Stimulated activated CD8-positive, alpha-beta memory T cell treated with anti-CD3 and anti-CD28 coated beads, Interleukin-4, amount 100 ng/mL, for 4 hours (primary cell): ENCODE measurements at places on chromosomes 16 and 17.

DNA sequence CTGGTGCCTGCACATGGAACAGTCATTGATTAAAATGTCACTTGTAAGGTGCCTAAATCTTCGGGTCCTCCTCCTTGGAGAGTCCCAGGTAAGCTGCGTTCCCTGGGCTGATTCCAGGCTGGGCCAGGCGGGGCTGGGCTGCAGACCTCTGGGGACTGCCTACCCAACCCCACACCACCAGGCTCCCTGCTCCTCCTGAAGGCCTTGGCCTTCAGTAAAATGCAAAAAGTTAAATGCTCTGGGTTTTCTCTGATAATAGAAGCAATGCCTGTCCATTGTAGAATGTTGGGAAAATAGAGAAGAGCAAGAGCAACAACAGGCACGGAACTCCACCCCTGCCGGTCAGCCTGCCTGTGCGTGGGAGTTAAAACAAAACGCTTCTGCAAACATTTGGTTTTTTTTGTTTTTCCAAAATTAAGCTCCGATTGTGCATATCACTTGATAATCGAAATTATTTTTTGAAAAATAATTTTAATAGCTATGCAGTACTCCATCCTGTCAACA lies 363.9 kb downstream of the SEC14L1 start:
- DNase-seq, result no peak

- DNase-seq, result no peak
These were observed 11.4 kb downstream of the CIITA start for GRCh38 chr16:10888320-10888937.

- no peak for DNase-seq
These were observed 5.8 kb downstream of the GPT2 start for GRCh38 chr16:46889942-46890300.

DNA sequence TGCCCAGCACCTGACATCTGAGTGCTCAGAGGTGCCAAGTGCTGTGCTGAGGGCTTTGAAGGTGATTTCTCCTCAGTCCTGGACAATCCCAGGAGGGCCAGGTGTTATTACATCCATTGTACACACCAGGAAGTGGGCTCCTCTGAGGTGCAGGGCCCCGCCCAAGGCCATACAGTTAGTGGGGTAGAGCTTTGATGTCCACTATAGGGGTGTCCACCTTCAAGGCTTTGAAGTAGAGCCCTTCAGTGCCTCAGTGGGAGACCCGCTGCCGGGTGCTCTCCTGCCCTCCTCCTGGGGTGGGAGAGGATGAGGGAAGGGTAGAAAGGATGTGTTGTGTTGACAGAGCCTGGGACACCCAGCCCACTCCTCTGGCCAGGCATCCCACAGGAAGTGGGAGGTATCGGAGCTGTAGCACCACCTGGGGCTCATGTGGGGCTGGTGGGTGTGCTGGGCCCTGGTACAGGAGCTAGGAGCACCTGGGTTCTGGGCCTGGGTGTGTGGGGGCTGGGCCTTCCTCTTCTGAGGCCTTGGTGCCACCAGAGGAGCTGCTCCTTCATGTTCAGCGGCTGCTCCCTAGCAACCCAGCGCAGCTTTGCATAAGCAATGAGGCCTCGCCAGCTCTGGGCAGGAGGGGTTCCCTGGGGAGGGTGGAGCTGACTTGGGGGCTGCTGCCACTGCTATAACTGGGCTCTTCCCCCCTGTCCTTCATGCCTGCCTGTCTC lies 7.4 kb downstream of the LASP1 start:
- DNase-seq, result no peak

DNA sequence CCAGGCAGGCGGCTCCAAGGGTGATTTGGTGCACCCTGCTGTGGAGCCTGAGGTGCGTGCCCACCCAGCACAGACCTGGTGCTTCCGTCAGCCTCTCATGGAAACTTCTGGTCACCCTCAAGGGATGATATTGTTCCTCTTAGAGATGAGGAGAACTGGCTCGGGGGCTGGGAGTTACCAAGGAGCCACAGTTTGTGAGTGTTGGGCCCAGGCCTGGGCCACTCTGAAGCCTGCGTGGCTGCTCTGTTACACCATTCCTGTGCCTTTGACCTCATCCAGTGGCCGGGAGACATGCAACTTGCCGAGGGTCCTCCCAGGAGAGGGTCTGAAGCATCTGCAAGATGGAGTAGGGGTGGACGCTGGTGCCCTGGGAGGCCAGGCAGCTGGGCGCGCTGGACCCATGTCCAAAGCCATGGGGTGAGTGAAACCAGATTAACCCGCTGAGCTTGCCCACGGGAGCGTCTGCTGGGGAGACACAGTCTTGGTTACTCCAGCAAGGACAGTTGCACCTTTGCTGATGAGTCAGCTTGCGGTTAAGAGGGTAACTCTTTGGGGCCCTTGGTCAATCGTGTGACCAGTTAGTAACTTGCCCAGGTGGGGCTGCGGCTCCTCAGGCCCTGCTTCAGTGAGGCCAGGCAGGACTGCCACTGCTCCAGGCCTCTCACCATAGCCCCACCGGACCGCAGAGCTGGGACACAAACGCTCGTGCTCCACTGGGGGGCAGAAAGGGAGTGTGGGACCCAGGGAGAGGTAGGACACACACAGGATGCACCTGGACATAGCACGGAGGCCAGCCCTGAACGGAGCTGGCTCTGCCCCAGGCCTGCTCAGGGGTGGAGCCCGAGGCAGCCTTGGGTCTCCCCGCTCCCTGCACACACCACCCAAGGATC lies 7.5 kb downstream of the C16orf90 start:
- DNase-seq, result no peak

- no peak for DNase-seq
These were observed at the start of gene CRYM for GRCh38 chr16:21277927-21278706. TSS of gene CRYM (minus strand) at chr16:21278290. CDS start at chr16:21278251, 39 bp downstream.

- no peak for DNase-seq
These were observed 227.3 kb downstream of the HS3ST3A1 start for GRCh38 chr17:13374203-13375143.

- no peak for DNase-seq
These were observed 12.1 kb upstream of the COTL1 start for GRCh38 chr16:84630009-84630408.

DNA sequence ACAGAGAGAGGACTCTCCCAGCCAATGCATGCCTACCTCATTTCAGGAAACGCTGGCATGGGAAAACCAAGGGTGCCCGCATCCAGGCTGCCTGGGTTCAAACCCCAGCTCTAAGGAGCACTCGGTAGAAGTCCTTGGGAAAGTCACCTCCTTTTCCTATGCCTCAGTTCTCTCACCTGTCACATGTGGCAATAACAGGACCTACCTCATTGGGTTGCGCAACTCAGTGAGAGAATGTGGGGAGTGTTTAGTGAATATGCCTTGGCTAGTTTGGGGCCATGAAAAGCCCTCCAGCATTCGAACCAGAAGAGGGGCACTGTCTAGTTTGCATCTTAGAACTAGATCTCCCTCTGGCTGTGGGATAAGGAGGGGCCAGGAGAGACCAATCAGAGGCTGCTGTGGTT lies 9.0 kb upstream of the NXPH3 start:
- no peak for DNase-seq

DNA sequence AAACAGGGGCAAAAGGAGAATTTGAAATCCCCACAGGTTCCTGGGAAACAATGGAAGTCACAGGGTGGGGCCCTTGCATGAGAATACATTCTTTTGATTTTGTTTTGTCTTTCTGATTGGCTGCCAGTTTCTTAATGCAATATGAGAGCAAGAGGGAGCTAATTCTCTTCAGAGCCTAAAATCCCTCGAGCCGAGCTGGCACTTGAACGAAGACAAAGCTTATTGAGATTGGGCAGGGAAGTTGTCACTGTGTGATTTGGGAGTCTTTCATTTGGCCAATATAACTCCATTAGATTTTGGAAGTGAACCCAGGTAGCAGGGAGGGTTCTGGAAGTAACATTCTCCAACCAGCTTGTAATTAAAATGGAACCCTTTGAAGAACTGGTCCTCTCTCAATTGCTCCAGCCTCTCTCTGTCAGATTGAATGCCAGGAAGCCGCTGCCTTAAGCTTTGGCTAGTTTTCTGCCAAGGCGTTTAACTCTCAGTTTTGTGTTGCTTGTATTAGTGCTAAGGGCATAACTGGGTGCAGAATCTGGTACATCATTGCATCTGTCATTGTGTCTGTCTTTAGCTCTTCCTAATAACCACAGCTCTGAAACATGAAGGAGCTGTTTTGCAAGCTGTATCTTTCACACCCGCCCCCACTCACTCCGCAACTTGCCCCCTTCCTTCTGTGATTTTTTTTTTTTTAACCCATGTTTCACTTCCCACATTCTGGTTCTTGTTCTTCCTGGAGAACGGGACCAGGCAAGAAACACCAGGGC lies 272.0 kb downstream of the MAF start:
- no peak for DNase-seq
